ENCODE measurements at places on chromosomes 12 and 14. TPM values are rescaled to one million over a fixed set of nuclear protein-coding genes. Genes with fewer than 3 reads are reported as not detected.

Gene MBIP
- 30.1 TPM for total RNA-seq

Gene RNF212B
- not detected for total RNA-seq

DNA sequence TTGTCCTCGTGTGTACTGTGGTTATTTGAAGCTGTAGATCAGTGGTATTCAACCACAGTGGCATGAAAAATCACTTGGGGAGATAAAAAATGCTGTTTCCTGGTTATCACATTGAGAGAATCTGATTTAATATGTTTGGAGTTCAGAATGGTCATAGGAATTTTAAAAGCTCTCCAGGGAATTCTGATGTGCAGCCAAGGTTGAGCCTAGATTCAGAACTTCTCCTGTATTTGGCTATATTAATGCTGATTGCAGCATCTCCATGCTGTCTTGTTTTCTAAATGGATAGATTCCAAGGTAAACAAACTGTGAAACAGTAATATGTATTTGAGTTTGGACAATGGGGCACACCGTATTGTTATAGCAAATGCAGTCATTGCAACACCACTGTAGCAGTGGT, 982.2 kb upstream of the FBXO33 start:
- H3K4me3 ChIP-seq: no peak overlapping the region
- no peaks in the 10 kb centered on the region for H3K36me3 ChIP-seq
- no peak for DNase-seq
- H3K4me1 ChIP-seq: no peaks in the 10 kb centered on the region

DNA sequence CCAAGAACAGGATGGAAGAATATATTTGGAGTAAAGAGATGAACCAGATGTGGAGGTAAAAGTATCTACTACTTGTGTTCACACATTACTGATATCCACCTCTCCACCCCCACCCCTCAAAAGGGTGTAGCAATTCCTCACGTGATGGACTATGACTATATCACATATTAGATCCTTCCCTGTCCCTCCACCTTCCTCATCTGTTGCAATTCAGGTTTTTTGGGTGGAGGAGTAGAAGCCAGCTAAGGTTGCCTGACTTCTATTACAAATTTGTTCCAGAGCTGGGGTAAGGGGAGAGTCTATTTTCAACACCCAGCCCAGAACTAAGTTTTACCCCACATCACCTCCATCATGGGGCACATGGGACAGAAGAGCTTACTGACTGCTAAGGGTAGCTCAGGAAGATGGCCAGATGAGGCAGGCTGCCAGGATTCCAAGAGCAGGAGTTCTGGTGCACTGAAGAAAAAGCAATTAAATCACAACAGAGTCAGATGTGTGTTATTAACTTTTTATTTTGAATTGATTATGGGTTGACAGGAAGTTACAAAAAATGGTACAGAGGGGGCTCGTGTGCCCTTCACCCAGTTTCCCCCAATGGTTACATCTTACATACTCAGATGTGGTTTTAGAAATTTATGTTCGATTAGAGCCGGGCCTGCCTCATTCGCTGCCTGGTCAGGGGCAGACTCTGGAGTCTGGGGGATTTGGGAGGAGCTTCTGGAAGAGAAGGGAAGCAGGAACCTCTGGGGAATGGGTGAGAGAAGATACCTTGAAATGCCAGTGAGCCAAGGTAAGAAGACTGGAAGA, 2.1 kb downstream of the RNASE13 start:
- no peaks in the 10 kb centered on the region for H3K36me3 ChIP-seq
- DNase-seq: no peak
- no peaks in the 10 kb centered on the region for H3K27me3 ChIP-seq
- H3K27ac ChIP-seq: no peak overlapping the region

GRCh38 chr14:34931206-34931605, 51.6 kb upstream of the SRP54 start:
- H3K36me3 ChIP-seq: peaks cover 16% of the 10 kb centered on the region
- peak overlapping the region; percentile 72 for H3K4me3 ChIP-seq
- DNase-seq: peak; percentile 36
- peaks cover 44% of the 10 kb centered on the region for H3K4me1 ChIP-seq

Gene CNTN1
- not detected for total RNA-seq

Gene ZNF384
- total RNA-seq: 60.6 TPM

DNA sequence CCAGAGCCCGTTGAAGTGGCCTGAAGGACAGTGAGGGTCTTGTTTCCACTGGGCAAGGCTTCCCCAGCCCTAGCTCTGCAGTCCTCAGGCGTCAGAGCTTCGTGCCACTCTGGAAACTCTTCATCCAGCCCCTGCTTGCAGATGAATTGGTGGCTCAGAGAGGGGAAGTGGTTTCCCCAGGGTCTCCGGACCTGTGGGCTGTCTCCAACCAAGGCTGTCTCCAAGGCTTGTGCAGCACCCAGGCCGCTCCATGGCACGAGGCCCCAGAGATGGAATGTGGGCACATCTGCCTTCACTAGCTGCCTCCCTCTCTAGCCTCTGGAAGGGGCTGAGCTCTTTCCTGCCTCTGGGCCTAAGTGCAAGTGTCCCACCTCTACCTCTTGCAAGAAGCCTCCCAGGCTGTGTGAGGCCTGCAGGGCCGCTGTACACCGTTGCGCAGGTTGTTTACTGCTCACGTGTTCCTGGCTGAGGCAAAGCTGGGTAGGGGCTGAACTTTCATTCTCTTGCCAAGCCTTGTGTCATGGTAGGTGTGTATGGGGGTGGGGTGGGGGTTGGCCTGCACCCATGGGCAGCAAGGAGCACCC, 11.1 kb downstream of the RIN3 start:
- H3K27ac ChIP-seq: no peak overlapping the region
- H3K27me3 ChIP-seq: no peaks in the 10 kb centered on the region
- DNase-seq: no peak
- H3K36me3 ChIP-seq: peaks cover 44% of the 10 kb centered on the region
- peaks cover 54% of the 10 kb centered on the region for H3K4me1 ChIP-seq

Gene CD163
- total RNA-seq: not detected

- no peaks in the 10 kb centered on the region for H3K36me3 ChIP-seq
- DNase-seq: no peak
- H3K27ac ChIP-seq: no peak overlapping the region
- no peak overlapping the region for H3K4me3 ChIP-seq
These were observed 98.0 kb downstream of the BBS10 start for GRCh38 chr12:76250256-76250655.

Gene OTUB2
- total RNA-seq: 0.31 TPM

DNA sequence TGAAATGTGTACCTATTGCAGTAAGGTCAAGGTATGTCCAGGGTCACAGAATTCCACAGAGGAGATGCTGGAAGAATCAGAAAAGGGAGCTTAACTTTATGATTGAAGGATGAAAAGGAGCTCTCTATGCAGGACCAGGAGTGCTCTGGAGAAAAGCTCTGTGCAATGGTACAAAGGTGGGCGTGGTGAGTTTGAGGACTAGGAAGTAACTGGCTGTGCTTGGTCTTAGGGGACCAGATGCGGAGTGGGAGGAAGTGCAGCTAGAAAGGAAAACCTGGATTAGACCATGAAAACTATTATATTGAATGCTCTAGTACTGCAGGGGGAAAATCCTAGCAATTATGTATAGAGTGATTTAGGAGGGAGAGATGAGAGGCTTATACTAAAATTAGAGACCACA, 56.8 kb downstream of the BTG1 start:
- H3K4me3 ChIP-seq: no peak overlapping the region
- peaks cover 24% of the 10 kb centered on the region for H3K36me3 ChIP-seq
- no peaks in the 10 kb centered on the region for H3K27me3 ChIP-seq
- DNase-seq: no peak

Gene FOXG1
- total RNA-seq: not detected

- H3K36me3 ChIP-seq: peaks cover 2% of the 10 kb centered on the region
- DNase-seq: no peak
- H3K4me3 ChIP-seq: no peak overlapping the region
- no peak overlapping the region for H3K27ac ChIP-seq
- peaks cover 28% of the 10 kb centered on the region for H3K4me1 ChIP-seq
These were observed 53.6 kb downstream of the LGMN start for GRCh38 chr14:92694807-92695206.

DNA sequence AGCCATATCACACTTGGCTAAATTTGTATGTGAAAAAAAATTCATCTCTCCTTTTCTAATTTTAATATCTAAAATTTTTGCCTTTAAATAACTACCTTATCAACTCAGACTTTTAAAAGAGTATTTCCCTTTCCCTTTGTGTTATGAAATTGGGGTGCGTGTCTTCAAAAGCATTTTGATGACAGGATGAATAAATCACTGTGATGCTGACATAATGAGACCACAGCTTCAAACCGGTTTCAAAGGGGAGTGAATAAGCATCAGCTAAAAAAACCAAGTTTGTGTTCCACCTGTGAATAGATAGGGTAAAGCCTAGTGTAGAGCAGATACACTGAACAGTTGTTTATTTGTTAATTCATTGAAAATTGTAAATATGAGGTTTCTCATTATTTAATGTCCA, 85.0 kb downstream of the LGR5 start:
- H3K27me3 ChIP-seq: peaks cover 15% of the 10 kb centered on the region
- no peak for DNase-seq
- H3K4me3 ChIP-seq: no peak overlapping the region

DNA sequence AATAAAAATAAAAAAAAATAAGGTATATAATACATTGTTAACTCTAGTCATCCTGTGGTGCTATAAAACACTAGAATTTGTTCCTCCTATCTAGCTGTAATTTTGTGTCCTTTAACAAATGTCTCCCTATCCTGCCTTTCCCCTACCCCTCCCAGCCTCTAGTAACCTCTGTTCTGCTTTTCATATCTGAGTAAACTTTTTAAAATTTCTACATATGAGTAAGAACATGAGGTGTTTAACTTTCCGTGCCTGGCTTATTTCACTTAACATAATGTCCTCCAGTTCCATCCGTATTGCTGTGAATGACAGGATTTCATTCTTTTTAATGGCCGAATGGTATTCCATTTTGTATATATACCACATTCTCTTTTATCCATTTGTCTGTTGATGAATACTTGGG, 71.3 kb upstream of the GNG2 start:
- H3K27me3 ChIP-seq: peaks cover 6% of the 10 kb centered on the region
- H3K36me3 ChIP-seq: peaks cover 4% of the 10 kb centered on the region
- DNase-seq: no peak
- no peak overlapping the region for H3K27ac ChIP-seq
- H3K4me1 ChIP-seq: peaks cover 7% of the 10 kb centered on the region

GRCh38 chr12:50032515-50032853, 7.2 kb upstream of the RACGAP1 start:
- no peak for DNase-seq
- H3K27ac ChIP-seq: no peak overlapping the region
- peaks cover 32% of the 10 kb centered on the region for H3K27me3 ChIP-seq
- H3K36me3 ChIP-seq: no peaks in the 10 kb centered on the region

Gene DDN
- 1.3 TPM for total RNA-seq

DNA sequence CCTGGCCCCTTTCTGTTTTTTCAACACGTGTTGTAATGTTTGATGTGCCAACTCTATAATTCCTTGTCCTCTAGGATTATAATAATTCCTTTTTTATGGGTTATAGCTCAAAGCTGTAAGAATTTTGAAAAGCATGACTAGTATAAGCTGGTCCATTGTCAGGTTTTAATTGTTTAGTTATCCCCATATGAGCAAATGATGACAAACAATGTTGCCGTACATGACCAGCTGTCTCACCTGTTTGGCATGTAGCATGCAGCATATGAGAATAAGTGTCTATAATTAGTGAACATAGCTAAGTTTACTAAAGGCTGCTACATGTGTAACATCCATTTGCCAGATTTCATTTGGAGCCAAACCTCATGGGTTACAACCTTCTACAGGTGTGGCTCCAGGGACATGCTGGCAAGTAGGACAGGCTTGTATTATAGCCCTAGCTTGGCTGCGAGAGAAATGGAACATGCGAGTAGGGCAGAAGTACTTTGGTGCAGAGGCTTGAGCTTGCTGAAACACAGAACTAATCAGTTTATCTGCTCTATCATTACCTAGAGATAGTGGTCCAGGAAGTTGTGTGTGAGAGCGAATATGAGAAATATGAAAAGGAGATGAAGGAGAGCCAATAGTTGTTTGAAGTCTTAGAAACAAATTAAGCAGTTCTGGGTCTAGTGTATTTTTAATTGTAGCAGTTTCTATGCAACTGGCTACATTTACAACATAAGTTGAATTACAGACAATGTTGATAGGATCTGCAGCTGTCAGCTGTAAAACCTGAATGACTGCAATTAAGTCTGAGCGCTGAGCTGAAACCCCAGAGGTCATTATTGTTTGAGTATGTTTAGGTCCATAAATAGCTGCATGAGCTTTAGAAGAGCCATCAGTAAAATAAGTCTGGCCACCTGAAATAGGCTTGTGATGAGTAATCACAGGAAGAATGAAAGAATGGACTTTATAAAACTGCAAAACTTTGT, 22.6 kb upstream of the MAPKAPK5 start:
- H3K4me3 ChIP-seq: no peak overlapping the region
- H3K27ac ChIP-seq: no peak overlapping the region
- DNase-seq: no peak
- no peaks in the 10 kb centered on the region for H3K4me1 ChIP-seq
- H3K27me3 ChIP-seq: peaks cover 8% of the 10 kb centered on the region

DNA sequence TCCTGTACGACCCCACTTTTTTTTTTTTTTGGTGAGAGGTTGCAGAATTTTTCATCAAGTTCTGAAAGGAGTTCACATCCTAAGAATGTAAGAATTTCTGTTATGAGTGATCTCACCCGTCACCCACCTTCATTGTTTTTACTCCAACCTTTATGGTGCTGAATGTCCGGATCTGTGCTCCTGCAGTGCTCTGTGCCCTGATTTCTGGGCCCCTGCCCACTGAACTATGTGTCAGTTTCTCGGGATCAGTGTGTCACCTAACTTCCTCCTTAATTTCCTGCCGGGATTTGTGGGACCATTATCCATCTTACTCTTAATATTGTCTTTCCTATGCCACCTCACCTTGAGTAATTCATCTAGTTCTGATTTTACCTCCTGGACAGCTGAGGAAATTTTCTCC, 11.6 kb downstream of the RASSF8 start:
- H3K27me3 ChIP-seq: peaks cover 51% of the 10 kb centered on the region
- no peak overlapping the region for H3K4me3 ChIP-seq
- no peak for DNase-seq
- H3K4me1 ChIP-seq: no peaks in the 10 kb centered on the region

DNA sequence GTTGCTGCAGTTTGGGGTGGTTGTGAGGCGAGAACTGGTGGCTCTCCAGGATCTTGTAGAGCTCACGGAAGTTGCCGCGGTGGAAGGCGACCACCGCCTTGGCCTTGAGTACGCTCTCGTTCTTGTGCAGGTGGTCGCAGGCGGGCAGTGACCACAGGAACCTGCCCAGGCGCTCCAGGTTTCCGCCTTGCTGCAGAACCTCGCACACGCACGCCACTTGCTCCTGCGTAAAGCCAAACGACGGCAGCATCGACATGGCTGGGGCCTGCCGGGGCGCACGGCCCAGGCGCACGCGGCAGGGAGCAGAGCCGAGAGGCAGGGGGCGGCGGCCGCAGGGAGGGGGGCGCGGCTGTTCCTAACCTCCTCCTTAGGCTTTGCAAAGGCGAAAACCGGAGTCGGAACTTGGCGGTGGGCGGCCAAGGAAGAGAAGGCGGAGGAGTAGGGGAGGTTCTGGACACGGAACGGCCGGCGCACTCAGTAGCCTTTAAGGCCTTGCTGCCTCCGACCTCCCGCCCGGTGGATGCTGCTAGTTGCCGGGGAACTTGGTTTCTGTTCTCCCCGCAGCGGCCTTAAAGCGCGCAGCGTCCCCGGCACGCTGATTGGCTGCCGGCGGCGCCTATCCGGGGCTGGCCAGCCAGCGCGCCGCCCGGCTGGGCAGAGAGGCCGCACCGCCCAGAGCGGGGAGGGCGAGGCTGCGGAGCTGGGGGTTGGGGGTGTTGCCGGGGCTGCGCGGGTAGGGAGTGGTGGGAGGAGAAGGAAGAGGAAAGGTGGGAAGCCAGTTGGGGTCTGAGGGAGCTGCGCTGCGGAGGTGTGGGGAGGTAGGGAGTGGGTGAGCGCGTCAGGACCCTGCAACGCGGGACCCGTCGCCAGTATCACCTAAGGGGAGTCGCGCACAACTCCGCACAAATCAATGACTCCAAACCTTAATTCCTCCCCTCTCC, at the start of gene SIX1:
Gene SIX1 (minus strand): TSS at position 544 of the 941 bp plus-strand sequence. CDS start 288 bp downstream, at position 256.
- no peaks in the 10 kb centered on the region for H3K36me3 ChIP-seq
- peak; percentile 46 for DNase-seq
- peak within 1 kb of the TSS; percentile 37 for H3K4me3 ChIP-seq
- H3K27ac ChIP-seq: no peak within 1 kb of the TSS
- H3K4me1 ChIP-seq: peaks cover 52% of the 10 kb centered on the region
